ENCODE measurements at places on chromosomes 11 and 22.
A peak's percentile ranks its signal among the peaks of the same experiment; 100 is the strongest.

- no peak for DNase-seq
These were observed 11.8 kb downstream of the RNF215 start for GRCh38 chr22:30375312-30375849.

GRCh38 chr11:35554491-35555437 is 29.3 kb upstream of the PAMR1 start:
- DNase-seq, result peak; percentile 47

DNA sequence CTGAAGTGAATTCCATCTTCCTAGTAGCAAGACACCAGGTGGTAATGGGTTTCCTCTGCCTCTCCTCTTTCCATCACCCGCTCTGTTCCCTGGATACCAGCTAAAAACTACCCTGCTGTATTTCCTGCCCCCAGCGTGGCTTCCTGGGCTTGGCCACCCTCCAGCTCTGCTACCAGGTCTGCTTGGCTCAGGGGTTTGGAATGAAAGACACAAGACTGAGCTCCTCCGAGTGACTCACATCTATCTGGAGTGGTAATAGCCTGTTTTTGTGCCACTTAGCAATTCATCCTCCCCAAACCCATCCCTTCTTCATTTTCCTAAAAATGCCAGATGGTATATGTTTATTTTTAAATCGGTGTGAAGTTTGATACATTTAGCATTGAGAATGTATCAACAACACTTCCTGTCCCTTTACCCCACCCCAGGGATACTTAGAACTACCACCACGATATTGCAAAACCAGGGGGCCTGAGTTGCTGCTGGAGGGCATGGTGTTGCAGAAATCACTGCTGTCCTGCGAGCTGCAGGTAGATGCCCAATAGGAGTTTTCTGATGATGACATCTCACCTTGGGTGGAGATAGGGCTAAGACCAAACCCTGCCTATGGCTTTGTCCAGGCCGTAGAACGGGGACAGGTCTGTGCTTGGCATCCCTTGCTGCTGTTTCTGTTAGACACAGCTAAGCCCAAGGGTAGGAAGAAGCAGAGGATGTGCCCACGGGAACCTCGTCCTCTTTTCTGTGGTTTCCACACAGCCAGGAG is 7.5 kb upstream of the MICAL3 start:
- peak; percentile 82 for DNase-seq

DNA sequence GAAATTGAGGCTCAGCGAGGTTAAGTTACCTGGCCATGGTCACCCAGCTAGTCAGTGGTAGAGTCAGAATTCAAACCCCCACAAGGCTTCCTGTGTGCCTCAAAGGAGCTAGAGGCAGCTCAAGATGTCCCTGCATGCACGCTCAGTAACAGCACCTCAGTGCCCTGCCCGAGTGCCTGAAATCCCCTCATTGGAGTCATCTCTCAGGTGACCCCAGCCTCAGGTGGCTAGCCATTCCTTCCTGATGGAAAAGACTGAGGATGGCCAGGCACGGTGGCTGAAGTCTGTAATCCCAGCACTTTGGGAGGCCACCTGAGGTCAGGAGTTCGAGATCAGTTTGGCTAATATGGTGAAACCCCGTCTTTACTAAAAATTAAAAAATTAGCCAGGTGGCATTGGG is 36.9 kb downstream of the LIF start:
- DNase-seq, result no peak

DNA sequence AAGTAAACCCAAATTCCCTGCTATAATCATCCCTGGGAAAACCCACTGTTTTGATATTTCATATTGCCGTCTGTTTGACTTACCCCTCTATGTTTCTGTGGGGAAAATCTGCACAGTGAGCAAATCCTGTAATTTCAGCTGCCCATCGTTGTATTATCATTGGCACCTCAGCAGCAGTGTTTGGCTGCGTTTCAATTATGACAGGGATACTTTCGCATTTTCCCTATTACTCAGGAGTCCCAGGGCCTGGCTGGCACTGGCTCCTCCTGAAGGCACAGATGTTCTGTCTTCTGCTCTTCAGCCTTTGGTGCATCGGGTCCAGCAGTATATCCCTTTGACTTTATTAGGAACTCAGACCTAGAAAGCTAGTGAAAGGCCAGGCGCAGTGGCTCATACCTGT is 12.2 kb upstream of the MMP12 start:
- DNase-seq, result peak; percentile 30

DNA sequence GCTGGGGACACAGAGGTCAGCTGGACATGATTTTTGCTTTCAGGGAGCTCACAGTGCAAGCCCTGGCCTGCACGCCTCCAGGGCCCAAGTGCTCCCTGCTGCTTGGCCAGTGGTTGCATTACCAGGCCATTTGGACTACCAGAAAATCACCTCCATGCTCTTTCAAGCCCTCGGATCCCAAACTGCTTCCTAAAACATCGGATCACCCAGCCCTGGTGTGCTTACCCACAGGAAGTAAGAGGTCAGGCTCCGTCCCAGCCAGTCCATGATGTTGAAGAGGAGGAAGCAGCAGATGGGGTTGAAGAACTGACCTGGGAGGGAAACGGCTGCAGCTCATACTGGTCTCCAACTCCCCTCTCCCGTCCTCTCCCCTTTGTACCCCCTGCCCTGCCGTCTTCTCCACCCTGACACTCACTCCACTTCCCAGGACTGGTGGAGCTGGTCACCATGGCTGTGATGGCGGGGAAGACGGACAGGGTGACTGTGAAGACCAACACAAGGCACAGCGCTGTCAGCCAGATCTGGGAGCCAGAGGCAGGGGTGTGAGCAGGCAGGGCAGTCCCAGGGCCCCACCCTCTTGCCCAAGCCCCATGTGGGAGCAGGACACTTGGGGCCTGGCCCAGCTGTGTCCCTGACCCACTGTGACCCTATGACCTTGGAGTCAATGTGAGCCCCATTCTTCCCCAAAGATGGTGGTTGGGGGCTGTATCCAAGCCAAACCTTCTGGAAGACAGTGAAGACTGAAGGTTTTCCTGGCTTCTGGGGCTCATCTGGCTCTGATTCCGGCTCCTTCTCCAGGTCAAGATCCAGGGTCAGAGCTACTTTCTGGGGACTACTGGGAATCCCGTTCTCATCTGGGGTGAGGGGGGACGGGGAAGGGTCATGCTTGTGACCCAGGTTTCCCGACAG is 5.6 kb downstream of the SLC29A2 start:
- no peak for DNase-seq
